NB4 (cell line): ENCODE measurements at places on chromosomes 16 and 17.

- no peak for DNase-seq
Observed at GRCh38 chr16:88602091-88602490, 31.9 kb downstream of the ZC3H18 start.

DNA sequence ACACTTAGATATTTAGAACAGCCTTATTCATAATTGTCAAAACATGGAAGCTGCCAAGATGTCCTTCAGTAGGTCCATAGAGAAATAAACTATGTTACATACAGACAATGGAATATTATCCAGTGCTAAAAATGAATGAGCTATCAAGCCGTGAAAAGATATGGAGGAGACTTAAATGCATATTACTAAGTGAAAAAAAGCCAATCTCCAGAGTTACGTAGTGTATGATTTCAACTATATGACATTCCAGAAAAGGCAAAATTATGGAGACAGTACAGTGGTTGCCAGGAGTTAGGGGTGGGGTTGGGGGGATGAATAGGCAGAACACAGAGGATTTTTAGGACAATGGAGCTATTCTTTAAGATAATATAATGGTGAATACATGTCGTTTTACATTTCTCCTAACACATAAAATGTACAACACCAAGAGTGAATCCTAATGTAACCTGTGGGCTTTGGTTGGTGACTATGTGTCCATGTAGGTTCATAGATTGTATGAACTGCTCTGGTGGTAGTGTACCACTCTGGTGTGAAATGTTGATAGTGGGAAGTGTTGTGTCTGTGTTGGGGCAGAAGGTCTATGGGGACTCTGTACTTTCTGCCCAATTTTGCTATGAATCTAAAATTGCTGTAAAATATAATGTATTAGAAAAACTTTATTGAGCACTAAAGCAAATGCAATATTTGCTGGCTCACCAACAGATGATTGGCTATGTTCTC, 122.6 kb downstream of the USP22 start:
- DNase-seq: no peak

GRCh38 chr16:87201052-87201451, 116.1 kb downstream of the C16orf95 start:
- peak; percentile 81 for DNase-seq

- DNase-seq: peak; percentile 71
Observed at GRCh38 chr17:44556166-44556831, 985 bp upstream of the FZD2 start.

- no peak for DNase-seq
Observed at GRCh38 chr17:38747463-38748148, 530 bp downstream of the PCGF2 start.

GRCh38 chr16:15523939-15524338, 89.6 kb downstream of the BMERB1 start:
- no peak for DNase-seq
